Endothelial cell of umbilical vein (primary cell): ENCODE measurements at places on chromosomes 3 and 15. TPM values are rescaled to one million over a fixed set of nuclear protein-coding genes. Genes with fewer than 3 reads are reported as not detected.

- no peak overlapping the region for H3K4me3 ChIP-seq
- H3K27me3 ChIP-seq: no peaks in the 10 kb centered on the region
- no peaks in the 10 kb centered on the region for H3K36me3 ChIP-seq
- no peak overlapping the region for H3K27ac ChIP-seq
Observed at GRCh38 chr3:16461463-16462245, 51.8 kb downstream of the RFTN1 start.

DNA sequence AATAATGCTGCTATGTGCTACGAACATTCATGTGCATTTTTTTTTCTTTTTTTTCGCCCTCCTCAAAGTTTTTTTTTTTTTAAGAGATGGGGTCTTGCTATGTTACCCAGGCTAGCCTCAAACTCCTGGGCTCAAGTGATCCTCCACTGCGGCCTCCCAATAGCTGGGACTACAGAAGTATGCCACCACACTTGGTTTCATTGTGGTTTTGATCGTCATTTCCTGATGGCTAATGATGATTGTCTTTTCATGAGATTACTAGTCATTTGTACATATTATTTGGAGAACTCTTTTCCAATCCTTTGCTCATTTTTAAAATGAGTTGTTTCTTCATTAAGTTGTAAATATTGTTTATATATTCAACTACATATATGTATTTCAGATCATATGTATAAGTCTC is 48.8 kb downstream of the FBXO22 start:
- no peak for DNase-seq
- H3K27me3 ChIP-seq: peaks cover 5% of the 10 kb centered on the region
- H3K36me3 ChIP-seq: no peaks in the 10 kb centered on the region
- no peaks in the 10 kb centered on the region for H3K4me1 ChIP-seq
- no peak overlapping the region for H3K27ac ChIP-seq
- H3K4me3 ChIP-seq: no peak overlapping the region

The PDZRN3 gene
- not detected in 2 replicates for polyA plus RNA-seq

DNA sequence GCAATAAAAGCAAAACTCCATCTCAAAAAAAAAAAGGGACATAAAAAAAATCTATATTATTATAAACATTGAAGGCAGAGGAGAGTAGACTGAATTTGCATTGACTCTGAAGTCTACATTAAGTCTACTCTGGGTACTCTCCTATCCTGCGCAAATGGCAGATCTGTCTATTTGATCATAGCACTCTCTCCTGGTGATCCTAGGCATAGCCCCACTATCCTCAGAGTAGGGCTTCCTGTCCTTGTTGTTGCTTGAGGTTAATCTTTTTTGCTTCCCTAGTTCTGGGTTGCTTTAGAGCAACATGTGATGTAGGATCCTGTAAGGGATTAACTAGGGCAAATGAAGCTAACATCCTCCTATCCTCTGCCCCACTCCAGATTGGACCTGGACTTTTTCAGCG is 82.1 kb upstream of the LRRFIP2 start:
- no peak overlapping the region for H3K27ac ChIP-seq
- H3K4me1 ChIP-seq: no peaks in the 10 kb centered on the region
- no peaks in the 10 kb centered on the region for H3K36me3 ChIP-seq
- DNase-seq: no peak
- H3K27me3 ChIP-seq: no peaks in the 10 kb centered on the region

The IFT57 gene
- 13.7 and 15.2 TPM in 2 replicates for polyA plus RNA-seq

DNA sequence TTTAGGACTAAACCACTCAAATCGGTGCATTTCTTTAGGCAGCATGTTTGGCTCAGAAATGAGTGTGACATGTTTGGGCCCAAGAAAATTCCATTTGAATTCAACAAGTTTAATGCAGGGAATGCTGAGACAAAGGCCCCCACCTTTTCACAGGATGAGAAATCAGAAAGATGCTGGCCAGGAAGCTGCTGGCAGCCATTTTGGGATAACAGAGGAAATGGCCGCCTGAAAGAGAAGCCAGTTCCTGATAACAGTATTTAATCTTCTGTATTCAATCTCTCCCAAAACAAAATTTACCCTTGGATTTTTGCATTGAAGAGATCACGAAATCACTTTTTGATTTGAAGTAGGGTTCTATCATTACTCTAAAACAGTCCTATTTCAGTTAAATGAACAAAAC is 350.9 kb downstream of the SLC9A9 start:
- H3K4me3 ChIP-seq: no peak overlapping the region
- no peak overlapping the region for H3K27ac ChIP-seq
- no peaks in the 10 kb centered on the region for H3K36me3 ChIP-seq
- H3K27me3 ChIP-seq: no peaks in the 10 kb centered on the region
- H3K4me1 ChIP-seq: no peaks in the 10 kb centered on the region
- DNase-seq: no peak

The CCR8 gene
- polyA plus RNA-seq: not detected in 2 replicates

The TMEM41A gene
- 15.9 and 18.5 TPM in 2 replicates for polyA plus RNA-seq

DNA sequence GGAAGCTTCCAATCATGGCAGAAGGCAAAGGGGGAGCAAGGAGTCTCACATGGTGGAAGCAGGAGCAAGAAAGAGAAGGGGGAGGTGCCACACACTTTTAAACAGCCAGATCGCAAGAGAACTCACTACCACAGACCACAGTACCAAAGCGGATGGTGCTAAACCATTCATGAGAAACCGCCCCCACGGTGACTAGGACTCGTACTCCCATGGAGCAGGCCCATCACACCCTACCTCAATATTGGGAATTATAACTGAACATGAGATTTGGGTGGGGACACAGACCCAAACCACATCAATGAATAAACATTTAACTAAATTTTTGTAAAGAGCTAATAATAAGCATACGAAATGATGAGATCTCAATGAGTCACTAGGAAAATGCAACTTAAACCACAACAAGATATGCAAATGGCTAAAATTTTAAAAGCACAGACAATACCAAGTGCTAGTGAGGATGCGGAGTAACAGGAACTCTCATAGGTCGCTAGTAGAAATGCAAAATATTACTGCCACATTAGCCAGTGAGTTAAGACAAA is 10.0 kb downstream of the MRPS25 start:
- DNase-seq: no peak
- H3K4me1 ChIP-seq: no peaks in the 10 kb centered on the region
- H3K27me3 ChIP-seq: no peaks in the 10 kb centered on the region
- H3K4me3 ChIP-seq: no peak overlapping the region
- H3K36me3 ChIP-seq: peaks cover 30% of the 10 kb centered on the region

- no peak for DNase-seq
- no peak overlapping the region for H3K27ac ChIP-seq
- no peaks in the 10 kb centered on the region for H3K36me3 ChIP-seq
- no peaks in the 10 kb centered on the region for H3K27me3 ChIP-seq
- no peak overlapping the region for H3K4me3 ChIP-seq
Observed at GRCh38 chr3:149702691-149703441, 45.0 kb upstream of the WWTR1 start.
